ENCODE measurements at places on chromosomes 3 and 15.

- DNase-seq = no peak
These were observed 472.6 kb upstream of the CDIN1 start for GRCh38 chr15:36106640-36107335.

DNA sequence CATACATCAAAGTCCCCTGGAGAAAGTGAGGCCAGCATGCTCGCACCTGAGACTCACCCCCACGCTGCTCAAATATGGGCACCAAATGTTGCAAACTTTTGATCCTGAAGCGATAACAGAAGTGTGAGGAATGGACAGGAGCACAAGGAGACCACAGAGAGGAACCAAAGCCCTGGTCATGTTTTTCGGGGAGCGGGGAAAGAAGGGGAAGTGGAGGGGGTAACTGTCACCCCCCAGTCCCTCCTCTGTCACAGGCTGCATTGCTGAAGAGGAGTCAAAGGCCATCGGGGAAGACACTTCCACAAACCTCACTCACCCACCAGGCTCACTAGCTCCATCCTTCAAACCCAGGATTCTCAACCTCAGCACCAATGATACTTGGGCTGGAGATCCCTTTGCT, 182.4 kb downstream of the UACA start:
- no peak for DNase-seq

GRCh38 chr15:70054884-70055387, 42.8 kb downstream of the TLE3 start:
- DNase-seq = no peak

DNA sequence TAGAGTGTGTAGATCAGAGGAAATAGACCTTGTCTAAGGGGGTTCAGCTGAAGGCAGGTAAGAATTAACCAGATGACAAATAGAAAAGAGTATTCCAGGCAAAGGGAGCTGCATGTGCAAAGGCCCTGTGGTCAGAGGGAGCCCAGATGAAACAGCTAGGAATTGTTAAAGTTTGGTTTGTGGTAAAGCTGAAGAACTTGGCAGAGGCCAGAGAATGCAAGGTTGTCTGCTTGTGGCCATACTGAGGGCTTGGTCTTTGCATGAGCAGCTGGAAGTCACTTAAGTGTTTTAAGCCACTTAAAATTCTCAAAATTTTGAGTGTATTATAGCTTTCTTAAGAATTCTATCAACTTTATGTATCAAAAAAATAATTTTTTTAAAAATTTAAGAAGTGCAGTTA, 116.5 kb downstream of the NEK10 start:
- DNase-seq = no peak

DNA sequence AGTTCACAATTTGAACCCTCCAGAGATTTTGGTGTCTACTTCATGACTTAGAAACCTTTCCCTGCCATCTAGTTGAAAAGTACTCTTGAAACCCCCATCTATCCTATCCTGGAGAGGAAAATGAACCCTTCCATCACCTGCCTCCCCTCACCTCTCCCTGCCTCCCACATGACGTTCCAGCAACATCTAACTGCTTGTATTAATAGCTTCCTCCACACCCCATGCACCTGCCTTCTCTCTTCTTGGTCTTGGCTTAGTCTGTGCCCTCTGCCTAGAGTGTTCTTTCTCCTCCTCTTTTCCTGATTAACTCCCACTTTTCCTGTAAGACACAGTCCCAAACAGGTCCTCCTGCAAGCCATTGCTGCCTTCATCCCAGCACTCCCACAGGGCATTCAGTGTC, 107.8 kb downstream of the LIPC start:
- no peak for DNase-seq

DNA sequence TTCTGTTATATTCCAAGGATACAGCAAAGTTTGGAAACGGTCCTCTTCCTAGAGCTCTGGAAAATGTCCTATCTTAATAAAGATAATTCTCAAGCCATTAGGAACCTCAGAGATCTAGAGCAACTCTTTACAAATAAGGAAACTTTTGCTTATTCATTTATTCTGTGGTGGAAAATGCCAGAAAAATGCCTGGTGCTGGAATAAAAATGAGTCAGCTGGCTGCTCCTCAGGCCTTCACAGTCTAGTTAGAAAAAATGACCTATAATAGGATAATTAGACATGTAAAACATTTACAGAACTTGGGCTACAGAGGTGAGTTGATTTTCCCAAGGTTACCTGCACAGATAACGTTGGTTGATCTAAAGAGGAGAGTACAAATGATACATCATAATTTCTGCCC, 372.5 kb downstream of the NLGN1 start:
- DNase-seq = no peak

GRCh38 chr3:72288955-72289691, 504.2 kb upstream of the PROK2 start:
- DNase-seq = no peak

DNA sequence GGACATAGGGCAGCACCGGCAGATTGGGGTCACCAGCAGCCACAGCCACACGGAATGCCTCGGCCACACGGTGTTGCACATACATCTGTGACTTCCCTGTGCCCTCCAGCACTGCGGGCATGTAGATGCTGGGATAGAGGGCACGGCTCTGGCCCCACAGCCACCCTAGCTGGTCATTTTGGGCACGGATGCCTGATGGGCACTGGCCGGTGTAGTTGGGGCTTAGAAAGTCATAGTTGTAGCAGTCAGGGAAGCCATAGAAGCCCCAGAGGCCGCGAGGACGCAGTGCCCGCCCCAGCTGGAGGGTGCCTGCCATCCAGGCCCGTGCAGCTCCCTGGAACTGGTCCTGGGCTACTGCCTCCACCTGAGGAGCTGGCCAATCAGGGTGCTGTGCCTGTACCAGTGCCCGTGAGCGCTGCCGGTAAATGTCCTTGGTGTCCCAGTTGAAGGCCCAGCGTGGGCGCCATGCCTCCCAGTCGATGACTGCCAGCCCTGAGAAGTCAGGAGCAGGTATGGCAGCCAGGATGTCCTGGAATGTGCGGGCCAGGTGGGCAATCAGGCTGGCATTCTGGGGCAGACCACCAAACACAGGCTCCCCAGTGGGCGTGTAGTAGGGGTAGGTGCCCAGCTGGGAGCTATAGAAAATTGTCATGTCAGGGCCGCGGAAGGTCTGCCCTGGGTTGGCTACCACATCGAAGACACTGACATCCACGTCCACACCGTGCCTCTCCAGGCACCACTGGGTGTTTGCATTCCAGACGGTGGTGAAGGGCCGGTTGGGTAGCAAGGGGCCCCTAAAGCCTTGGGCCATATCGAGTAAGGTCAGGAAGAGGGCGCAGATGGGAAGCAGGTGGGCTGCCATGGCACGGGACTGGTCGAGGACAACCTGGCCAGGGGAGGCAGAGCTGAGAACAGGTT, 1.0 kb downstream of the HYAL1 start:
- no peak for DNase-seq

- no peak for DNase-seq
These were observed 125.4 kb downstream of the FMN1 start for GRCh38 chr15:33069161-33069560.

DNA sequence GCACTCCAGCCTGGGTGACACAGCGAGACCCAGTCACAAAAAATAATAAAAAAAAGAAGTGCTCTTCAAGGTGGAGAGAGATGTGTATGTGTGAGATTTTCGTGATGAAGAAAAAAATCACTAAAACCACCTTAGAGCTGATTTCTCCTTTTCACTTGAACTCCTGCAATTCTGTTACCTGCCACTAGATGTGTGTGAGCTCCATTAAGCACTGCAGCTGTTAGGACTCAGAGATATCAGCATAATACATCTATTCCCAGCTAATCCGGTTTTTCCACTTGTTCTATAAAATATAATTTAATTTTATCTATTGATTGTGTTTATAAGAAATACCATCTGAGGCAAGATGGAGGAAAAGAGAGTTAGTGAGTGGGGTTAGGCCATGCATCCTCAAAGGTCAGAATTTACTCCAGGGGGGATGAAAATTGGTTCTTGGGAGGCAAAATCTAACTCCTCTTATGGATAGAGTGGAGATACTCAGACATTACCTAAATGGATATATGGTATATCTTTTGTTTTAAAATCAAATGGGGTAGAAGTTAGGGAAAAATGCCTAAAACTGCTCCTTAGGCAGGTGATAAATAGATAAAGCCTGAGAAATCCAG, 152.7 kb downstream of the IL20RB start:
- DNase-seq = no peak

- no peak for DNase-seq
These were observed 36.5 kb downstream of the ALS2CL start for GRCh38 chr3:46656778-46657556.
